ENCODE measurements at places on chromosomes 7 and 10. TPM values are rescaled to one million over a fixed set of nuclear protein-coding genes. Genes with fewer than 3 reads are reported as not detected.

NRAP gene
- not detected for total RNA-seq

RBM48 gene
- 6.0 TPM for total RNA-seq

PAX4 gene
- not detected for total RNA-seq

FAM221A gene
- total RNA-seq = 0.55 TPM

GNA12 gene
- 39.5 TPM for total RNA-seq

Measured in A549 treated with Hydrocortisone at 1 μM for 4 hours (cell line).